Transverse colon (tissue), 4 donors: ENCODE measurements at places on chromosomes 7 and 10. TPM values are rescaled to one million over a fixed set of nuclear protein-coding genes. Genes with fewer than 3 reads are reported as not detected.

The OR2A5 gene
- total RNA-seq: not detected

GRCh38 chr7:116122972-116123595, 87.3 kb upstream of the TES start:
- no peak for DNase-seq

DNA sequence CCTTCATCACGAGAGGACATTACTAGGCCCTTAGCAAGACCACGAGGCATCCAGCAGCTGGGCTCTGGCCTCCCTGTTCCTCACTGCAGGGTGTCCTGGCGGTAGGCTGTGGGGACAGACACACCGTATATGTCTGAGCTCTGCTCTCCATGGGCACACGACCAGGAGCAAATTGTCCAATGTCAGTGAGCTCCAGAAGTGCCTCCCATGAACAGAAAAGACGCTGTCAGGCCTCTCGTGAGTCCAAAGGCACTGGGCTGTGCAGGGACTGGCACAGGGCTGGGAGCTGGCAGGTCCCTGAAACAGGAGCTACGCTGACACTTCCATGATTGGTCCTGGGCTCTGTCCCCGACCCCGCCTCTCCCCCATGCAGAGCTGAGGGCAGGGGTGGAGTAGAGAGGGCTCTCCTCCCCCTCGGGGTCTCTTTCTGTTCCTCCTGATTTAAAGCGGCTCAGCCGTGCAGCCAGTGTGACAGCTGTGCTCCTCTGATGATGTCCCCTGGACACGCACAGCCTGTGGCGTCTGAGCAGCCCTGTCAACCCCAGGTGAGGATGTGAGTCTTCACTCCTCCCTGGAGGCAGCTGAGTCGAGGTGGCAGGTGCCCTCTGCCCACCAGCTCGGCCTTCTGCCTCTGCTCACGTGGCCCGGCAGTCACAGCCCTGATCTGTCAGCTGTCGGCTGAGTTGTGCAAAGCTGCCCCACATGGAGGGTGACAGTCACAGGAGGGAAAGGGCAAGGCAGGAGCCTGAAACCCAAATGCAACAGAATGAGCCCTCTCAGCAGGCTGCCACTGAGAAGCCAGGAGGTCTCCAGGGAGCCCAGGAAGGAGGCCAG, 13.0 kb downstream of the ANTXRL start:
- peak; percentile 7 for DNase-seq

The BBIP1 gene
- total RNA-seq: 10.0 TPM

The MKX gene
- total RNA-seq: not detected

- DNase-seq: no peak
Measured at GRCh38 chr7:72405871-72406270, 6.3 kb downstream of the CALN1 start.

The HTR7 gene
- total RNA-seq: 1.3 TPM

GRCh38 chr10:89393898-89394297, 1.5 kb downstream of the IFIT1 start:
- DNase-seq: no peak

DNA sequence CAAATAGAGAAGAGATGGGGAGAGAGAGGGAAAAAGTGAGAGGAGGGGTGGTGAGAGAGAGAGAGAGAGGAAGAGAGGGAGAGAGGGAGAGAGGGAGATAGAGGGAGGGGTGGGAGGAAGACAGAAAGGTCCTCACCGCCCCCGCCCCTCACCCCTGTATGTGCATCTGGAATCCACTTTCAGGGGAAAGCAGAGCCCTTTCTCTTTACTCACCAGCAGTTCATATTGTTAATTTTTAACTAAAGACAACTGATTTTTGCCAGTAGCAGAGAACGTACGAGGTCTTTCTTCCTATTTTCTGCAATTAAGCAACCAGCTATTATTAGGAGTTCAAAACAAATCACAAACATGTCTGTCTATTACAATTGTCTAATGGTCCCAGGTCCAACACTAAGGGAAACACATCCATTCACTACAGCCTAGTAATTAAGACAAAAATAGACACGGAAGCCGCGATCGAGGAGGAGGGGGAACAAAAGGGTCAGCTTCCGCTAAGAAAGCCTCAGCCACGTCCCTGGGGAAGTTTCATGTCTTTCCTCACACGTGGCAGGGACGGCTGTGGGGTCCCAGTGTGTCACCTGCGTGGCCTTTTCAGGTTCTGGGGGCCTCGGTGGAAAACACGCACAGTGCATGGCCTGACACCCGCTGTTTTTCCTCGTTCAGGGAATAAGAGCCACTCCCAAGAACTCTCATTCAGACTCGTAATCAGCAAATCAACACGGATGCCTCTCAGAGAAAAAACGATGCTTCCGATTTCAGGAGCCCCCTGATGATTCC, 572.0 kb downstream of the PTPRN2 start:
- DNase-seq: no peak

GRCh38 chr10:97651773-97652172, 11.3 kb downstream of the PI4K2A start:
- no peak for DNase-seq

DNA sequence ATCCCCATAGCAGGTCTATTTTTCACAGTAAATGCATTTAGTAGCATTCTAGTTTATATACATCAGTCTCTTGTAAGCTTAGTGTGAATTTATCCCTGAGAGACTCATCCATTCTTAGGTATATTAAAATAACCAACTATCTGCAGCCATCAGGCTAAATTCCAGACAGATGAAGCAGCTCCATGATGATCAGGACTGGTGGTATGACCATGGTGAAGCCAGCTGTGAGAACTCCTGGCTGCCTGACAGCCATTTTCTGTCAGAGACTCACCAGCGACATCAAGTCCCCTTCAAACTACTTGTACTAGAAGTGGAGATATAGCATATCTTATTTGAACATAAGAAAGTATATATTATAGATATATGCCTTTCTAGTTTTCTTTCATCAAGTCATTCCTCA, 70.3 kb upstream of the GSDME start:
- no peak for DNase-seq

DNA sequence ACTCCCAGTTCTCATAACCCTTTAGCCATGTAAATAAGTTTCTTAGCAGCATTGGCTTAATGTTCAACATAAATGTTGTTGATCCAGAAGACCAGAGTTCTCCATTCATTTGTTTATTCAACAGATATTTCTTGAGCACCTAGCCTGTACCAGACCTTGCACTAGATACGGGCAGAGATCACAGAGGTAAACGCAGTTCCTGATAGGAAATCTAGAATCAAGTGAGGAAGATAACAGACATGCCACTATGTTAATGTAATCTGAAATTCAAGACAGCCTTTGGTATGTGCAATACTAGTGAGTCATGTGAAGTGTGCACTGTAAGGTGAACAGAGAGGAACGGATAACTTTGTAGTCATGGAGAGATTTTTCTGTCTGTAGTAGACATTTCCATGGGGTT, 3.0 kb downstream of the BUB3 start:
- no peak for DNase-seq

- no peak for DNase-seq
Measured at GRCh38 chr10:28737096-28737495, 59.8 kb downstream of the BAMBI start.

- no peak for DNase-seq
Measured at GRCh38 chr10:31101123-31101522, 69.5 kb upstream of the ZNF438 start.

GRCh38 chr7:139509535-139509934, 13.9 kb upstream of the CLEC2L start:
- no peak for DNase-seq

GRCh38 chr7:105849122-105849855, 27.1 kb downstream of the ATXN7L1 start:
- no peak for DNase-seq

- no peak for DNase-seq
Measured at GRCh38 chr10:24343686-24344085, 134.7 kb downstream of the KIAA1217 start.

The IMPDH1 gene
- 189 TPM for total RNA-seq

The GNGT1 gene
- not detected for total RNA-seq

The HTR5A gene
- not detected for total RNA-seq

DNA sequence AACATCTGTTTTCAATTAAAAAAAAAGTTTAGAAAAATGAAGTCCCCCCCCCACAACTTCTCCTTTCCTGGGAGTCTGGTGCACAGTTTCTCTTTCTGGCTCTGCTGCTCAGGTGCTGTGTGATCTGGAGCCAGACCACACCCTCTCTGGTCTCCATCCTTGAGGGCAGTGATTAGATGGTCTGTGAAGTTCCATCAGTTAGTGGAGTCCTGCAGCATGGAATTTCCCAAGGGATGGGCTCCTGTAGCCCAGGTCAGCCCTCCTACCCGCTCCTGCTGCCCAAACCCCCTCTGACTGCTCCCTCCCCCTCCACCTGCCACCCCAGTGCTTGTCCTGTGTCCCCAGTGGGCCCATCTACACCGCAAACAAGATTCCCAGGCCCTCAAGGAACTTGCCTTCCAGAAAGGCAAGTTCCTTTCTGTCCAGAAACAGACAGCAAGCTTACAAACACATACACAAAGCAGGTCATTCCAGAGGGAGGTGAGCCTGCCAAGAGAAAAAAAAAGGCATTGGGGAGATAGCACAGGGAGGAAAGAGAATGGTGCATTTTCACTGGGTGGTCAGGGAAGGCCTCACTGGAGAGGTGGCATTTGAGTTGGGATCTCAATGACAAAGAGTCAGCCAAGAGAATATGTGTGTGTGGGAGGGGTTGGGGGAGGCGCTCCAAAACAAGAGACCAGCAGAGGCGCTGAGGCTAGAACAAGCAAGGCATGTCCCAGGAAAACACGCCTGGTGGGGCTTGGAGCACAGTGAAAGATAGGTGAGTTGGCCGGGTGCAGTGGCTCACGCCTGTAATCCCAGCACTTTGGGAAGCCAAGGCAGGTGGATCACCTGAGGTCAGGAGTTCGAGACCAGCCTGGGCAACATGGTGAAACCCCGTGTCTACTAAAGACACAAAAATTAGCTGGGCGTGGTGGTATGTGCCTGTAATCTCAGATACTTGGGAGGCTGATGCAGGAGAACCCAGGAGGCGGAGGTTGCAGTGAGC, 49.5 kb upstream of the SLC29A3 start:
- no peak for DNase-seq

- no peak for DNase-seq
Measured at GRCh38 chr7:20441991-20442441, 111.3 kb downstream of the ITGB8 start.

The CALY gene
- total RNA-seq: not detected

DNA sequence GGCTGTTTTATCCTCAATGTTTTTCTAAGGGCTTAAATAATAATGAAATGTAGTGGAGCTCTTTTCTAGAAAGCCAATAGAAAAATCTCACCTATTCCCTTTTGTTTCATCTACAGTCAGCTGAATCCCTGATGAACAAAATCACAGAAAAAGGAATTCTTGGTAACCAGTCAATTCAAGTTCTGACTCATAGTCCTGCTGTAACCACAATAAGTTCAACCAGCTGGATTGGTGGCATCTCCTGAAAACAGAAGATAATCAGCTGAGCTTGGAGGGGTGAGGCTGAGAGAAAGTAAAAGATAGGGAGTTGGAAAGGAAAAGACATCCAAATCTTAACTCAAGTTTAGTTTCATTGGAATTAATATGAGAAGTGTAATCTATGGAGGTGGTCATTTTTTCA, 772.1 kb downstream of the CCSER2 start:
- DNase-seq: no peak

- DNase-seq: no peak
Measured at GRCh38 chr10:60496181-60496580, 106.5 kb upstream of the ANK3 start.

DNA sequence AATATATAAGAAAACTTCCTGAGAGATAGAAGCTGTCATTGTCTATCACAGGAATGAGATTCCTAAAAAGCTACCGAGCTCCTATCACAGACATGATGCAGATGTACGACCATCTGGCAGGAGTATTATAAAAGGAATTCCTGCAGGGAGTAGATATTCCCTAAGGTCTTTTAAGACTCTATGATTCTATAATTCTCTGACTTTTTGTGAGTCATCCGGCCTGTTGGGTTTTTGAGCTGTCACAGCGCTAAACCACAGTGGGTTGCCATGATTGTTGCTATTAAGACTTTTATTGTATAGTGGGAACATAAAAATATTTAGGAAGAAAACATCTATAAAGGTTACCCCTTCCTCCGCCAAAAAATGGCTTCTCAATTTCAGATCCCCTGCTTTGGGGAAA, 223.4 kb downstream of the BMPER start:
- no peak for DNase-seq

DNA sequence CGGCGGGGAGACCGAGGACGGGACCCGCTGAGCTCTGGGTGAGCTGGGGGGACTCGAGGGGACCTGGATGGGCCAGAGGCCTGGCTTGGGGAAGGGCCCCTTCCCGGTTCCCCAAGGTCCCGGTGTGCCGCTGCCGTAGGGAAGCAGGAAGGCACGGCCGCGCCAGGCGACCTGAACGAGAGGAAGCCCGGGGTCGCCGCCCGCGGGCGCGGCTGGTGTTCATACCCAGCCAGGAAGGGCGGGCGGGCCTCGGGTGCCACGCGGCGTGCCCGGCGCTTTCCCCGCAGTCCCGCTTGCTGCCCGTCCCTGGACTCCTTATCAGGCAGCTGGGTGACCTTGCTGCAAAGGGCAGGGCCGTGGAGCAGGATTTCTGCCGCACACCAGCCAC, 38.0 kb downstream of the ZNF777 start:
- peak; percentile 37 for DNase-seq

- no peak for DNase-seq
Measured at GRCh38 chr7:70459546-70459945, 672.4 kb upstream of the GALNT17 start.

DNA sequence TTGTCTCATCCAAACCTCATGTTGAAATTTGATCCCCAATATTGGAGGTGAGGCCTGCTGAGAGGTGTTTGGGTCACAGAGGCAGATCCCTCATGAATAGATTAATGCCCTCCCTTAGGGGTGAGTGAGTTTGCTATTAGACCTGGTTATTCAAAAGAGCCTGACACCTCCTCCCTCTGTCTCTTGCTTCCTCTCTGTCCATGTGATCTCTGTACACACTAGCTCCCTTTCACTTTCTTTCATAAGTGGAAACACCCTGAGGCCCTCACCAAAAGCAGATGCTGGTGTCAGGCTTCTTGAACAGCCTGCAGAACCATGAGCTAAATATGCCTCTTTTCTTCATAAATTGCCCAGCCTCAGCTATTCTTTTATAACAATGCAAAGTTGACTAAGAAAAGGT, 447.1 kb downstream of the MDFIC start:
- no peak for DNase-seq

The TMEM60 gene
- 3.4 TPM for total RNA-seq

GRCh38 chr7:158943713-158944112, 87.4 kb downstream of the DYNC2I1 start:
- no peak for DNase-seq

The COL1A2 gene
- total RNA-seq: 47.0 TPM

- no peak for DNase-seq
Measured at GRCh38 chr10:34114914-34115313, 700.2 kb downstream of the PARD3 start.

- DNase-seq: no peak
Measured at GRCh38 chr7:22430457-22430856, 69.5 kb downstream of the STEAP1B start.

DNA sequence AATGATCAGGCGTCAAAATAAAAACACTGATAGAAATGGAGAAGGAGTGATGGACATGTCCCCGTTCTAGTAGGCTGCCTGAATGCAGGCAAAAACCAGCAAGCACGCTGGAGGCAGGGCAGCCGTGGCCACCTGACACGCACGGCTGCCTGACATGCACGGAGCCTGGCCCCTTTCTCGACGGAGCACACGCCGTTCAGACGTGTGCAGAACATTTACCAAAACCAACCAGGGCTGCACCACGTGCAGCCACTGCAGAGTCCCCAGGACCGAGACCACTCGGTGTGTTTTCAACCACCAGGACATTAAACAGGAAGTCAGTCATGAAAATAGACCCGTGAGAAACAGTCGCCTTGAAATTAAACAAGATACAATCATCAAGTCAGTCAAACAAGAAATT, 61.9 kb upstream of the NKX6-2 start:
- DNase-seq: no peak

The CSTF2T gene
- total RNA-seq: 13.7 TPM
